ENCODE measurements at places on chromosomes 4 and X.

DNA sequence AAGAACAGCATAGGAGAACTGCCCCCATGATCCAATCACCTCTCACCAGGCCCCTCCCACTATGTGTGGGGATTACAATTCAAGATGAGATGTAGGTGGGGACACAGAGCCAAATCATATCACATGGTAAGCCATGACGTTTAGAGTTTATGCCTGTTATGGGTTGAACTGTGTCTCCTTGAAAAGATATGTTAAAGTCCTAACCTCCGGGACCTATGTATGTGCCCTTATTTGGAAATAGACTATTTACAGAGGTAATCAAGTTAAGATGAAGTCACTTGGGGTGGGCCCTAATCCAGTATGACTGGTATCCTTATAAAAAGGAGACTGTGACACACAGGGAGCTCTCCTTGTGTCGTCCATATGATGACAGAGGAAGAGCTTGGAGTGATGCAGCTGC, 25.2 kb upstream of the SLC2A9 start:
- no peak for DNase-seq
- H3K27me3 ChIP-seq: no peaks in the 10 kb centered on the region
- peaks cover 41% of the 10 kb centered on the region for H3K4me1 ChIP-seq
- H3K27ac ChIP-seq: peak overlapping the region; percentile 69
- no peaks in the 10 kb centered on the region for H3K36me3 ChIP-seq

GRCh38 chr4:38611676-38612075, 52.3 kb upstream of the KLF3 start:
- no peaks in the 10 kb centered on the region for H3K27me3 ChIP-seq
- no peak overlapping the region for H3K4me3 ChIP-seq
- no peak overlapping the region for H3K27ac ChIP-seq
- H3K36me3 ChIP-seq: no peaks in the 10 kb centered on the region

DNA sequence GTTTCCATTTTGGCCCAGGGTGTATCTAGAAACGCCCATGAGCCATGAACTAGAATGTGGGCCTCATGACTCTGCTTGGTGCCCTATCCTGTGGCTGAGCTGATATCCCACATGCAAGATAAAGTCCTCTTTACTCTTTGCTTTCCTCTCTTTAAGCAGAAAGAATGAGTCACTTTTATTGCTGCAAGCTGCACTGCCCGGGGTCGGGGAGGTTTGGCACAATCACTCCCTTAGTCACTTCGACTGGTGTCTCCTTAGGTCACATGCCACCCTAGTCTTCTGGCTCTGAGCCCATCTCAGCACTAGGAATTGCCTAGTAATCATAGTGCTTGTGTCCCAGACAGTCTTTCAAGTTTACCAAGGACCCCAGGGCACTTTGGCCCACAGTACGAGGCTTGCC, 75.1 kb upstream of the CXorf66 start:
- no peak for DNase-seq
- H3K36me3 ChIP-seq: no peaks in the 10 kb centered on the region
- H3K4me3 ChIP-seq: no peak overlapping the region
- no peak overlapping the region for H3K27ac ChIP-seq
- no peaks in the 10 kb centered on the region for H3K4me1 ChIP-seq

DNA sequence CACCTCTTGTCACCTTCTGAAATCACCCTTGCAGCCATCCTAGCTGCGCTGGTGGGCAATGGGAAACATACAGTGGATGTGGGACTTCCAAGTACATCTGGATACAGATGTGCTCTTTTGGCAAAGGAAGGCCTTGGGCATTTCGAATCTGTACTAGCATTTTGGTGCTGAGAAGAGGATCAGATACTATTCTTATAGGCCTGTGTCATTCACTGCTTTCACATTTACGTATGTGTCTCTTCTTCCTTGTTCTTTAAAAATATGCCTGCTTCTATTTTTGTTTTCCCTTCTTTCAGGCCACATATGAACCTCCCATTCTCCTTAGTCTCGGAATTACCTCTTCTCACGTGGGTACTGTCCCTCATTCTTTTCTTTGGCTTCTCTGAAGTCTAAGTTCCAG, 53.1 kb downstream of the EFNB1 start:
- H3K4me3 ChIP-seq: no peak overlapping the region
- no peak for DNase-seq
- H3K27me3 ChIP-seq: no peaks in the 10 kb centered on the region
- no peaks in the 10 kb centered on the region for H3K4me1 ChIP-seq
- no peak overlapping the region for H3K27ac ChIP-seq

DNA sequence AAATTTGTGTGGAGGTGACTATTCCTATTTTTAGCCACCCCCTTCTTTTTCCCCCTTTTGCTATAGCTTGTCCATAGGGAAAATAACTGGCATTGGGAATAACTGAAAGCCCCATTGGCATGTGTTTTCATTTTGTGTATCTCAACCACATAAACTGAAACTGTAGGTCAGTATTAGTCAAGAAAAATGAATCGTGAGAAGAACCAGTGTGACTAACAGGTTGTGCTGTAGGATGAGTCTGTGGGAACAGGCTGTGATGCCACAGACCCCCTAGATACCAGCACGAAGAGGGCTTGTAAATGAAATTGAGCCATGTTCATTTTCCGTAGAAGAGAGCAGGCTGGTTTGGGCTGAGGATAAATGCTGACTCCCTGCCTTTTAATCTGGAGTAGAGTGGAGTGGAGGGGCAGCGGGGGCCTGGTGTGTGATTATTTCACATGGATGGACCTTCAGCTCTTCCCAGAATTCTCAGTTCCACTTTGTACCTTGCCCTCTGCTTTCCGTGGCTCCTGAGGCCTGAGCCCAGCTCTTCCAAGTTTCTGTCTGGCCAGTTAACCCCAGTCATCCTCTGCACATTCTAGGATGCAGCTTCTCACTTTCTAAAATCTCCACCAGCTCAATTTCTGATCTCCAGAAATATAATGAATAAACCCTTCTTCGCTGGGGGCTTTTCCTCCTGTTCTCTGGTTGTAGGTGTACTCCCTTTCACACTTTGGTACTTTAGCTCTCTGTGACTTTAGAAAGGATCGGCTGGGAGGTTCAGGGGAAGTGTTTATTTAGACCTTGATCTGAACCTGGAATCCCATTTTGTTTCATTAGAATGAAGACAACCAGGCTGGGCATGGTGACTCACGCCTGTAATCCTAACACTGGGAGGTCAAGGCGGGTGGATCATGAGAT, 37.3 kb downstream of the DCUN1D4 start:
- no peak overlapping the region for H3K27ac ChIP-seq
- no peaks in the 10 kb centered on the region for H3K27me3 ChIP-seq
- DNase-seq: no peak
- no peaks in the 10 kb centered on the region for H3K4me1 ChIP-seq
